ENCODE measurements at places on chromosomes 5 and 9.

- no peak for DNase-seq
Measured at GRCh38 chr9:87081503-87081902, 134.2 kb upstream of the GAS1 start.

DNA sequence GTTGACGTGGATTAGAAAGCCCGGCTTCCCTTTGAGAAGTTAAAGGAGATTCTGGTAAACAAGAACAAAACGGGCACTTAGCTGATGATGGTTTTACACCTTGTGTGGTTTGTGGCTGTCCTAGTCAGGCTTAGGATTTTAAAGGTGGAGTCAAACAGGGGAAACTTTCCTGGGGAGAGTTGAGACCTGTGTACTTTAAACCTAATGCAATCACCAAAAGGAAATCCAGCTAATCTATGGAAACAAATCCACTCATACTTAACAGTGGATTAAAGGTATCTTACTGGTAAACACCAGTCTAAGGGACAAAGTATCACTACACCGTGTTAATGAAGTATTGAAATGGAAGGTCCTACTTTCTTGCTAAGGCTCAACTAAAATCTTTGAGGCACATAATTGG is 150.3 kb upstream of the PCA3 start:
- DNase-seq: no peak

- no peak for DNase-seq
Measured at GRCh38 chr5:57368010-57368409, 114.6 kb downstream of the ACTBL2 start.

DNA sequence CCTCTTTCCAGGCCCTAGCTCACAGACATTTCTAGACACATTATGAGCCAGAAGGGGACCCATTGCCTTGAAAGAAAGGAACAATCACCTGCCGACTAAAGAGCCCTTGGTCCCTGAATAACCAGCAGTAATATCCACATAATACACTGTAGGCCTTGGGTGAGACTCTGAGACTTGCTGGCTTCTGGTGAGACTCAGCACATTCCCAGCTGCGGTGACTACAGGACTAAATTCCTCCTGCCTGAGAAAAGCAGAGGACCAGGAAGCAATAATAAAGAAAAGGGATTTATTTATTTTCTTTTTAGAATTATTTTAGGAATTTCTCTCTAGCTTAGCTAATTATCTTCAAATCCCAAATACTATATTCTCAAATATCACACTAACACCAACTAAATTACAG is 87.8 kb upstream of the RGS7BP start:
- DNase-seq: no peak

- DNase-seq: no peak
Measured at GRCh38 chr9:91101611-91102168, 260.0 kb downstream of the AUH start.

GRCh38 chr5:5497152-5497788 is 74.8 kb downstream of the ICE1 start:
- no peak for DNase-seq

- DNase-seq: no peak
Measured at GRCh38 chr9:110509792-110510191, 69.7 kb downstream of the SVEP1 start.

- peak; percentile 13 for DNase-seq
Measured at GRCh38 chr5:142748568-142749249, 21.5 kb upstream of the ARHGAP26 start.

GRCh38 chr9:101317735-101318134 is 67.1 kb downstream of the BAAT start:
- no peak for DNase-seq

DNA sequence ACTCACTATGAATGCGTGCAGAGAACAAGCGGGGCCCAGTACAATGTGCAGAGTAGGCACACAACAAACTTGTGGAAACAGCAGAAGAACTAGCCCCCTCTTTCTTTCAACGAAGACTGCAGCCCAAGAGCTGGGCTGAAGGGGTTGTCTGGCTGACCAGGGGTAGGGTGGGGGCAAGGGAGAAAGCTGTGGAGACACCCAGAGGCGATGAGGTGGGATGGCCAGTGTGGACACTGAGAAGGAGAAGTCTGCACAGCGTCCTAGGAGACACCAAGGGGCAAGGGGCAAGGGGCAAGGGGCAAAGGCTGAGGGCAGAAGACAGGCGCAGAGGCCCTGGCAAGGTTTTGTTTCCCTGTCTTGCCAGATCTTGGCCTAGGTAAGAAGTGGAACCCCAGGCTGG is 62.3 kb downstream of the LIFR start:
- DNase-seq: no peak

DNA sequence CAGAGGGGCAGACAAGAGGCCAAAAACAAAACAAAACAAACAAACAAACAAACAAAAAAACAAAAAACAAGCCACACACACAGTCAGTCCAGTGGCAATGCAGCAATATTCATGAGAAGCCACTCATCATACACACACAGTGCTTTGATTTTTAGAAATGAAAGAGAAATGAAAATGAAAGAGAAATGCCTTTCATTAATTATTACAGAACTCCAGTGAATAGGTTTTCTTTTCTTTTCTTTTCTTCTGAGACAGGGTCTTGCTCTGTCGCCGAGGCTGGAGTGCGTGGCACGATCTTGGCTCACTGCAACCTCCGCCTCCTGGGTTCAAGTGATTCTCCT is 36.9 kb downstream of the SPRY4 start:
- no peak for DNase-seq

- DNase-seq: no peak
Measured at GRCh38 chr5:55391707-55392106, 83.9 kb downstream of the MTREX start.
